ENCODE measurements at places on chromosomes 13 and 19.

- DNase-seq, result no peak
Measured at GRCh38 chr13:82717249-82717648, 1165.0 kb downstream of the SLITRK1 start.

DNA sequence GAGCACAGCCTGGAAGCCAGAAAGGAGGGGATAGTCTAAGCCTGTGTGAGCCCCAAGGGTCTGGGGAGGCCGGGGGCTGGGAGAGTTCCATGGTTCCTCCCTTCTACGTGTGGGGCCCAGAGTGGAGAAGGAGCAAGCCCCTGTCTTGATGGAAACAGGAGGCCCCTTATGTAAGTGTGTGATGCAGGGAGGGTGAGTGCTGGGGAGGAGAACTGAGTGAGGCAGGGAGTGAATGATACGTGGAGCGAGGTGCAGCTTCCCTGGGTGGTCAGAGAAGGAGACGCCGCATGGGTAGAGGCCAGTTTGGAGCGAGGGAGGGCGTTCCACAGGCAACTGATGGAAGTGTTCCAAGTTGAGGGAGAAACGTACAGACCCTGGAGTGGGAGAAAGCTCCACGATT is 16.0 kb downstream of the MAG start:
- DNase-seq, result no peak

DNA sequence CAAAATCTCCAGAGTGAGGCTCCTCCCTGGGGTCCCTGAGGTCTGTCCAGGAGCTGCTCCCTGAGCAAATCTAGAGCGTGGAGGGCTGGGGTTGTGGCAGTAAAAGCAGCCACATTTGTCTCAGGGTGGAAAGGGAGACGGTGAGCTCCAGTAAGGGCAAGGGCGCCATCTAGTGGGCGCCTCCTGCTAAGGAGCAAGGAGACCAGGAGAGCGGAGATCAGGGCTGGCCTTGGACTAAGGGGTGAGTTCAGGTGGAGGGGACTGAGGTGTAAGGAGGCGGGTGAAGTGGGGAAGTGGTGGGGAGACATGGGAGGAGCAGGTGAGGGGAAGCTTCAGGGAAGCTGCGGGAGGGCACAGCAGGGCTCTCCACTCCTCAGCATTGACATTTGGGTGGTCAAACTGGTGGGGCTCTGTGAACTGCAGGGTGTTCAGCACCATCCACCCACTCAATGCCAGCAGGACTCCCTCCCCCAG is 5.3 kb upstream of the CEACAM21 start:
- no peak for DNase-seq

DNA sequence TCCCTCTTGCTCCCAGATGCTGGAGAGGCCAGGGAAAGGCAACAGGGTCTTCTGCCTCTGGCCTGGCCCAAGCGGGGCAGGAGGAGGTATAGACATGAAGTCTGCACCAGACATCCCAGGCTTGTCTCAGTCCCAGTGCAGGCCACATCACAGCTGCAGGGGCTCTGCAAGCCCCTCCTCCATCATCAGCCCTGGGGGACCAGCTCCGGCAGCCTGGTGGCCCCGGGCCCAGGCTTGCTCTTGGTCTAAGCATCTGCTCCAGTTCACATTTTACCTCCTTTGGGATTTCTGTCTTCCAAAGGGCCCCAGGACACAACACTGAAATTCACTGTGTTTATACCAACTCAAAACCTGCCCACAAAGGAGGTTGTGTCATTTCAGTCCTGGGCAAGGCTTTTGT is 359.4 kb downstream of the ZNF536 start:
- DNase-seq, result no peak

DNA sequence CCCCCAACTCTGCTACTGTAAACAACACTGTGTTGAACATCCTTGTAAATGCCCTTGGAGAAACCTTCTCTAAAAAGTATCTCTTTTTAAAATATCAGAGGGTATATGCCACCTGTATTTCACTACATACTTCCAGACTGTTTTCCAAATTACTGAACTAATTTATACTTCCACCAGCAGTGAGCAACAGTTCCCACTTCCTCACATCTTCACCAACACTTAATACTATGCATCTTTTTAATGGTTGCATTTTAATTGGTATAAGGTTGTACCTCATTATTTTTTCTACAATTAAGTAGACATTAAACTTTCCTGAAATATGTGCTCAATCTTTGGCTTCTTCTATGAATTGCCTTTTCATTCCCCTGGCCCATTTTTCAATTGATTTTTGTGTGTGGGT is 21.8 kb downstream of the CLEC4M start:
- DNase-seq, result no peak

DNA sequence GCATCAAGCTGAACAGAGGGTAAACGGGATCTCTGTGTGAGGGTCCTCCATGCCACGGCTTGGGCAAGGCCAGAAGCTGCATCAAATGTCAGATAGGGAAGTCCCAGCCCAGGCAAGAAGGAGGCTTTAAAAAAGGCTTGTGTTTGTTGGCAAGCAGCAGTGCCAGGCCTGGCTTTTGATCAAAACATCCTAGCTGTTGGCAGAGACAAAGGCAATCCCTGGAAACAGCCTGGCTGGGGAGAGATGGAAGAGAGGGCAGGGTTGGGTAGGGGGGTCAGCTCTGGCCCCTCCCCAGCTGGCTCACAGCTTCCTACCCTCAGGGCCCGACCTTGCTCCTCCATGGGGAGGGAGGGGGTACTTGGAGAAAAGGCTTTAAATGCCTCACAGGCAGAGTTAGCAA is 61.8 kb upstream of the KCTD15 start:
- DNase-seq, result no peak

DNA sequence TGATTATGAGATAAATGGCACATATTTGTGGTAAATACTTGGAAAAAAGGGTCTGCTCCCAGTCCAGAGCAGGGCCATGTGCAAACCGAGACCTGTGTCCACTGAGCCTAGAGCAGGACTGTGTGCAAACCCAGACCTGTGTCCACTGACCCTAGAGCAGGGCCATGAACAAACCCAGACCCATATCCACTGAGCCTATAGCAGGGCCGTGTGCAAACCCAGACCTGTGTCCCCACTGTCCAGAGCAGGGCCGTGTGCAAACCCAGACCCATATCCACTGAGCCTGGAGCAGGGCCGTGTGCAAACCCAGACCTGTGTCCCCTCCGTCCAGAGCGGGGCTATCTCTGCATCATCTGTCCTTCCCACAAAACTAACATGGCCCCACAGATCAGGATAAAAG is 136.0 kb downstream of the ATP11A start:
- no peak for DNase-seq

DNA sequence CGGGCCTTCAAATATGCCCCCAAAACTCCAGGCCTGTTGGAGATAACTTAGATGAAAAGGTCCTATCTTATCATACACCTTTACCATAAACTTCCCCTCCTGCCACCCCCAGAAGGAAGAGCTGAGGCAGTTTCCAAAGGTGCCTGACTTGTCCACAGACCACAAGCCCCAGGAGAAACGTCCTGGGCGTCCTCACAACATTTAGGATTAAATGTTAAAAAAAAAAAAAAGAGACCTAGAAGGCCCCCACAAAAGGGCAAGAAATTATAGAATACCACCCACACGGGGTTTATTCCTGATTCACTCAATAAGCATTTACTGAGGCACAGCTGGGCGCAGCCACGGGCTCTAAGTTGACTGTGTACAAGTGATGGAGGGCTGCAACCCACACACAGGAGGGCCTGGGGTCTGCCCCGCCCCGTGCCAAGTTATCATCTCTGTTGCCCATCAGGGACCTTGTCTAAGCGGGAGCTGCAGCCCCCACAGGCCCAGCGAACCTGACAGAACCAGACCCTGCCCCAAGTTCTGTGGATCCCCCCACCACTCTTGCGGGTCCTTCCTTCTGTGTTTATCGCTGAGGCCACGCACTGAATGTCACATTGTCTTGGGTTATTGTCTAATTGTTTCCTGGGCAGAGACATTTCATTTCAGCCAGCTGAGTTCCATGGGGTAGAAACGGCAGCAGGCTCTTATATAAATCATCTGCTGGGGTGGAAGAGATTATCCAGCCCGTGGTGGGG is 83.0 kb upstream of the TM9SF2 start:
- DNase-seq, result no peak

- DNase-seq, result no peak
Measured at GRCh38 chr19:294341-294945, 3.2 kb upstream of the PLPP2 start.

GRCh38 chr13:87942205-87942604 is 271.0 kb downstream of the SLITRK5 start:
- no peak for DNase-seq

DNA sequence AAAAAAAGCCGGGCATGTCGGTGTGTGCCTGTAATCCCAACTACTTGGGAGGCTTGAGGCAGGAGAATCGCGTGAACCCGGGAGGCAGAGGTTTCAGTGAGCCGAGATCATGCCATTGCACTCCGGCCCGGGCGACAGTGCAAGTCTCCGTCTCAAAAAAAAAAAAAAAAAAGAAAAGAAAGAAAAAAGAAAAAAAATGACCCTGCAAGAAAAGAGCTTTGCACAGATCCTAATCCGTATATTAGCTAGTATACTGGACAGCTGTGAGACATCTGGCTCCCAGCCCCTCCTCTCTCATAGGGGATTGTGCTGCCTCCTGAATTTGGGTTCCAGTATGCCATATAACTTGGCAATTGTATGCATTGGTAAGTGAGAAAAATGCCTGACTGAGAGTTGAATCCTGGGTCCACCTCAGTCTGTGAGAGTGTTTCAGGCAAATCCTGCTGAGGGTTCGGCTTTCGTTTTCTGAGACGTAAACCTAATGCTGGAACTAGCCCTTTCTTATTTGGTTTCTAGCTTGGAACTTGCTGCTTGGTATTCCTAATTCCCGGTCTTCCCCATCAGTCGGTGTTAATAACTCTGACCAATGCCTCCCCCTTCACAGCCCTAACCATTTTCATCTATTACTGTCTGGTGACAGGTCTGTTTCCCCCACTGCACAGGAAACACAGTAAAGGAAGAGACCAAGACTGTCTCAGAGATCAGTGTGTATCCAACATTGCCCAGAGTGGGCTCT is 1.3 kb upstream of the AKT2 start:
- DNase-seq, result no peak

DNA sequence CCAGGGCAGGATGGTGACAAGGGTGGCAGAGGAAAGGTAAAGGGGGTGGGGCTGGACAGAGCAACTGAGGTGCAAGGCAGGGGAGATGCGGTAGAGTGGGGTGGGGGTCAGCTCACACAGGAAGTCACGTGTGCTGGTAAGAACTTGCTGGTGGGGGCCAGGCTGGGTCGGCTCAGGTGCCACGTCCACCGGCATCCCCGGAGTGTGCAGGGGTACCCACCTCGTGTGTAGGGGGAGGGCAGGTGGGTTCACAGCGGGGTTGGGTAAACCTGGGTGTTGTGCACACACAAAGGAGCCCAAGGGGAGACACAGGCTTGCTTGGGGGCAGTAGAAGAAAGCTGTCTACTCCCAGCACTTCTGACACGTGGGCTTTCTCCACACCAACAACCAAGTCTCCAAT is 2.9 kb downstream of the ZNF835 start:
- no peak for DNase-seq

GRCh38 chr19:269241-269640 is 22.0 kb downstream of the PLPP2 start:
- no peak for DNase-seq

- DNase-seq, result no peak
Measured at GRCh38 chr13:73556902-73557301, 498.1 kb downstream of the KLF5 start.

- DNase-seq, result no peak
Measured at GRCh38 chr19:21197590-21198295, 55.9 kb downstream of the ZNF431 start.

DNA sequence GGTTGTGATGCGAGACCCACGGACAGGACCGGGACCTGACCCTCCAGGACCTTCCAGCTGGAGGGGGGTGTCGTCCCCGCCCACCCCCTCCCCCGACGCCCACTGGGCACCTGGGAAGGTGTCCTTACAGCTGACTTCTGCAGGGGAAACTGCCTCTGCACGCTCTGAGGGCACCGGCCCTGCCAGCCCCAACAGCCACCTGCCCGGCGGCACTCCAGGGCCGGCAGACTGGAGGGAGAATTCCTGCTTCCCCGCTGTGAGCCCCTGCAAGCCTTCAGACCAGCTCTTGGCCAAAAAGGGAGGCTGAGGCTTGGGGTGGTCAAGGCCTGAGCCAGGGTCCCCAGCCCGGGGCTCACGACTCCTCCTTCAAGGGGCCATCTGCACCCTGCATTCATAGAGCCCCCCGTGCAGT is 1.2 kb downstream of the CNN2 start:
- no peak for DNase-seq

DNA sequence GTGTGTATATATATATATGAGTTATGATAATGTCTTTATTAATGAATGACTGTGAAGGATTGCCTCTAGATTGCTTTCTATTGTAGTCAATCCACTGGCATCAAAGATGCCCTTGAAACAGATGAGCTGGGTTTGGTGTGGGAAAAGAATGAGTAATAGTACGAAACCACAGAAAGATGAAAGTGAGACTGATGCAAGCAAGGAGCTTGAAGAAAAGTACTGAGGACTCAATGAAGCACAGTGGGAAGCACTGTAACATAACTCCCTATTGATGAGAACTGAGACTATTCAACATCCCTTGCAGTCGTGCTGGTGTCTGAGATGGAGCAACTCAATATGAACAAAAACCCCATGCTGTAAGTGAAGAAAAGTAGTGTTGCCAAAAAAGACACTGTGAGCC is 1794.2 kb downstream of the SLITRK5 start:
- no peak for DNase-seq

DNA sequence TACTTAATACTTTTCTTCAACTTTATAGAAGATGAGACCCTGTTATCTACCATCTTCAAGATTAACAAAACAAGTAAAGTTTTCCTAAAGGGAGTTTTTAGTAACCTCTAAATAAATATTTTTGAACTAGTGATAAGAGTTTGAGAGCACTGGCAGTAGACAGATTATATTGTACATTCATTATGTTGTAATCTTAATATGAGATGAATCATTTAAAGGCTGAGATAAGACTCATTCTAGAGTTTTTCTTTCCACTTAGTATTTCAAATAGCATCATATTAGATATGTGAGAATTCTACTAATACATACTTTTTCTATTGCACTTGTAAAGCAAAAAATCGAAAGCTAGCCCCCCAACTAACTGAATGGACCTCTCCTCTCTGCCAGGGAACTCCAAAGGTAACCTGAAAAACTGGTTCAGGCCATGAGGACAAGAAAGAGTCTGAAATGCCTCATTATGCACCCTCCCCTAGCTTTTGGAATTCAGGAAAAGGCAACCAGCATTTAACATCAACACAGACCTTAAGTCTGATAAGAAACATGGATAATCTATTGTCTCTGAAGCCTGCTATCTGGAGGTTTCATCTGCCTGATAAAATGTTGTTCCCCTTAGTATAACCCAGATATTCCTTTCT is 875.4 kb upstream of the SLC10A2 start:
- DNase-seq, result no peak

DNA sequence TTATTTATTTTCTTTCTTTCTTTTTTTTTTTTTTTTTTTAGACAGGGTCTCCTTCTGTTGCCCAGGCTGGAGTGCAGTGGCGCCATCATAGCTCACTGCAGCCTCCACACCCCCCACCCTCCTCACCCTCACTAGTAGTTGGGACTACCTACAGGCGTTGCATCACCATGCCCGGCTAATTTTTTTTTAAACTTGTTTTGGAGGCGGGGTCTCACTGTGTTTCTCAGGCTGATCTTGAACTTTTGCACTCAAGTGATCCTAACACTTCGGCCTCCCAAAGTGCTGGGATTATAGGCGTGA is 33.6 kb downstream of the GJA3 start:
- DNase-seq, result no peak

Measured in esophagus squamous epithelium (tissue), 5 donors.